ENCODE measurements at places on chromosomes 11 and 22.

- no peak for DNase-seq
Observed at GRCh38 chr11:119778391-119779194, 49.6 kb upstream of the NECTIN1 start.

DNA sequence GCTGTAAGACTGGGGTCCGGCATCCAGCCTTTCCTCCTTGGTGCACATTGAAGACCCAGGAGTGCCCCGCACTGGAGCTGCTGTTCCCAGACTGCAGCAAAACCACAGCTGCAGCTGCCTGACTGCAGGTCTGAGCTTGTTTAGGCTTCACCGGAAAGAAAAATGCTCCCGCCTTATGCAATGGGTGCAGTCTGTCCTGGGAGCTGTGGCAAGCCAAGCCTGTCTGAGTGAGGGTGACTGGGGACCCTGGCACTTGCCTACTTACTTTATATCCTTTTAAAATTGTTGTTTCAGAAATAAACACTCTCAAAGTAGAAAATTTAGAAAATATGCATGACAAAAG is 23.3 kb upstream of the CD44 start:
- DNase-seq: no peak

DNA sequence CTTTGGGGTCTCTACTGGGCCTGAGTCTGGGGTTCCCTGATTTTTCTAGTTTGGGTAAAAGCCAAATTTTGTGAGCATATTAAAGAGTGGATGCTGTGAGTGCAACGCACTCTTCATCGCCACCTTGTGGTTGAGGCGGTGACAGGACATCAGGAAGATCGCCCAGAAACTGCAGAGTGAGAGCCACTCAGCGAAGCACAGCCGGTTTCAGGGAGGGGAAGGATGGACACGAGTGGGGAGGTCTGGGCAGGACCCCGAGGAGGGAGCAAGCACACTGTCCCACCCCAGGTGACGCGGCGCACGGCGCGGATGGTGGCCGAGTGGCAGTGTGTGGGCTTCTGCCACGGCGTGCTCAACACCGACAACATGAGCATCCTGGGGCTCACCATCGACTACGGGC is 9.1 kb downstream of the SELENOO start:
- DNase-seq: peak; percentile 64

- DNase-seq: no peak
Observed at GRCh38 chr22:50503475-50504145, 3.9 kb downstream of the LMF2 start.

GRCh38 chr11:559712-560304 is 730 bp downstream of the LMNTD2 start:
- DNase-seq: no peak

DNA sequence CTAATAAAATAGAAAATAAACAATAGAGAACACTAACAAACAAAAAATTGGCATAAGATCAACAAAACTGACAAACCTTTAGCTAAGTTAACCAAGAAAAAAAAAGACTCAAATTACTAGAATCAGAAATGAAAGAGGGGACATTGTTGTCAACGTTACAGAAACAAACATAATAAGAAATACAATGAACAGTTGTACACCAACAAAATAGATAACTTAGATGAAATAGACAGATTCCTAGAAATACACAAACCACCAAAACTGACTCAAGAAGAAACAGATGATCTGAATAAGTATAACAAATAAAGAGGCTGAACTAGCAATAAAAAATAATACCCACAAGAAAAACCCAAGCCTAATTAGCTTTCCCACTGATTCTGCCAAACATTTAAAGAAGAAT is 34.7 kb upstream of the TMPRSS4 start:
- no peak for DNase-seq

DNA sequence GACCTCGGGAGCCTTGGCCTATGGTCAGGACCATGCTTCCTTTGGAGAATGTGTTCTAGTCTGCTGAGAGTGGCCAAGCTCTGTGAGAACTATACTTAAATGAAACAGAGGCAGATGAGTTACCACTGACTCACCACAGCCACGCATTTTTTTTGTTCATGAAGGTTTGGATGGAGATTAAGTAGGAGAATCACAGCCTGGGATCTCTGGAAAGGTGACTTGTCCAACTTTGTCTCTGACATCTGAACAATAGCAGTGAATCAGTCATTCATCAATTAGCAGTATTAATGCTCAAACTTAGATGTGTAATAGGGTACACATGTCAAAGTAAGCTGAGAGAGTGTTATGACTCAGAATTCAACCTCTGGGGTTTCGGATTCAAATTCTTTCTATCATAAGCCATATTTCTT is 100.7 kb upstream of the ANO3 start:
- peak; percentile 38 for DNase-seq

- DNase-seq: no peak
Observed at GRCh38 chr11:95937358-95937757, 13.5 kb upstream of the MTMR2 start.

DNA sequence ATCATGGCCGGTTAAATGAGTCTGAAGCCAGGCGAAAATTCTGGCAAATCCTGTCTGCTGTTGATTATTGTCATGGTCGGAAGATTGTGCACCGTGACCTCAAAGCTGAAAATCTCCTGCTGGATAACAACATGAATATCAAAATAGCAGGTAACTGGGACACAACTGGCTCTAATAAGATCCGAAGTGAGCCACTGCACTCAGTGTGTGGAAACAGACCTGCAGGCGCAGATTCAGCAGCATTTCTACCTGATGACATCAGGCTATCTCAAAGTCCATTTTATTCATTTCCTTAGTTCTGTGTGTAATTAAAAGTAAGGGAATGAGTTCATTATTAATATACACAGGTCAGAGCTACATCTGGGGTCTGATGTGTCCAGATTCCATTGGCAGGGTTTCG is 78.2 kb downstream of the PPP2R1B start:
- no peak for DNase-seq

GRCh38 chr11:66559142-66559865 is 9.1 kb downstream of the CTSF start:
- DNase-seq: peak; percentile 18

DNA sequence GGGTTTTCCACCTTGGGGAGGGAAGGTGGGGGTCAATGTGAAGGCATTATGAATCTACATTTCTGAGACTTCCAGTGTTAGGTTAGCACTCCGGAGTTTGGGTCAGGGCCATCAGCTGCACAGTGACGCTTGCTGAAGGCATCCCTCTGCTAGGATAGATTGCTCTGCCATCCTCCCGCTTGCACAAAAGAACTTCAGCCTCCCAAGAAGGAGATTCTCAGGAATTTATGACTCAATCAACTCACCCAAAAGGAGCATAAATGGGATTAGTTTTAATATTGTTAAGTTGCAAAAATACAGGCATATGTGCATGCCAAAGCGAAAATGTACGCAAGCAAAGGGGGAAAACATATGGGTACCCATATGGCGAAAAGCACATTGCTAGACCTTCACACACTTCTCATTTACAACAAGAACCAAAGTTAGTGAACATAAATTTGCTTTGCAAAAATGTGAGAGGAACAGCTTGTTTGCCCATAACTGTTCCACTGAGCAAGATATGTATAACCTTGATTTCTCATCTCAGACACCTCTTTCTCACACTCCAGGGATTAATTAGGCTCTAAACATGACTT is 1013.0 kb downstream of the OPCML start:
- DNase-seq: no peak

DNA sequence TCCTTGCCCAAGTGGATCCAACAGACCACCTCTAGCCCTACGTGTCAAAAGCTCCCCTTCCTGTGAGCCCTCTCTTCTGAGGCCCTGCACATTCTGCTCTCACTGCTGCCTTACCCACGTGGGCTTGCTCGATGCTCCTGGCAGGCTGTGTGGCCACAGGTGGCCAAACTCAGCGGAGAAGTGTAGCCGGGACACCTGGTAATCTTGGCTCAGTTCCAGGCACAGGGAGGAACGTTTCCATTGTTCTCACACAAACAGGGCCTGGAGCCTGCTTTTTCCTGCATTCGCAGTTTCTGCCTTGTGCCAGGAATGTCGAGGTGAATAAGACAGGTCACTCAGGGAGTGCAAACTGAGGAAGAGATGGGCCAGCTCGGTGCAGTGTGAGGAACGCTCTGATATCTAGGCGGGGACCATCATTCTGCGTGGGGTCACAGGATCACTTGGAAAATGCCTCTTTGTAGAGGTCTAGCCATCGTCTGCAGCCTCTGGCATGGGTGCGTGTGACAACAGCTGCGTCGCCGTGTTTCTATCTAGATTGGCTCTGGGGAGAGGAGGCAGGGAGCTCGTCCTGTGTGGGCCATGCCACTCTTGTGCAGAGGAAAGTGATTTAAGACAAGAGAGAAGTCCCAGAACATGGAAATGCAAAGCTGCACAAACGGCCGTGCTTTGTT is 127.6 kb upstream of the PARVA start:
- peak; percentile 97 for DNase-seq

- DNase-seq: peak; percentile 31
Observed at GRCh38 chr11:65640483-65641296, 2.8 kb downstream of the SIPA1 start.

DNA sequence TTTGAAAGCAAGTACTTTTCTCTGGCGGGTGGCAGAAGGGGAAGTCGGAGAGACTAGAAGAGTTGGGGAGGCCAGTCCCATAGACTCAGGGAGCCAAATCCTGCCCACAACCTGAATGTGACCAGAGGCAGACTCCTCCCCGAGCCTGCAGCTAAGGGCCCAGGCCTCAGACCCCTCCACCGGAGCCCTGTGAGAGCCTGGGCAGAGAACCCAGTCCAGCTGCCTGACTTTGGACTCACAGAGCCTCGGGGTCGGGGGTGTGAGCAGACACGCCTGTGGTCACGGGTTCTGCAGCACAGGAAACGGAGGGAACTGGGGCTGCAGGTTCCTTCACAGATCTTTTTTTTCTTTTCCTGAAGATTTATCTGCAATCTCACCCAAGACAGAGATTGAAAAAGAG is 312.3 kb downstream of the CTTN start:
- no peak for DNase-seq

DNA sequence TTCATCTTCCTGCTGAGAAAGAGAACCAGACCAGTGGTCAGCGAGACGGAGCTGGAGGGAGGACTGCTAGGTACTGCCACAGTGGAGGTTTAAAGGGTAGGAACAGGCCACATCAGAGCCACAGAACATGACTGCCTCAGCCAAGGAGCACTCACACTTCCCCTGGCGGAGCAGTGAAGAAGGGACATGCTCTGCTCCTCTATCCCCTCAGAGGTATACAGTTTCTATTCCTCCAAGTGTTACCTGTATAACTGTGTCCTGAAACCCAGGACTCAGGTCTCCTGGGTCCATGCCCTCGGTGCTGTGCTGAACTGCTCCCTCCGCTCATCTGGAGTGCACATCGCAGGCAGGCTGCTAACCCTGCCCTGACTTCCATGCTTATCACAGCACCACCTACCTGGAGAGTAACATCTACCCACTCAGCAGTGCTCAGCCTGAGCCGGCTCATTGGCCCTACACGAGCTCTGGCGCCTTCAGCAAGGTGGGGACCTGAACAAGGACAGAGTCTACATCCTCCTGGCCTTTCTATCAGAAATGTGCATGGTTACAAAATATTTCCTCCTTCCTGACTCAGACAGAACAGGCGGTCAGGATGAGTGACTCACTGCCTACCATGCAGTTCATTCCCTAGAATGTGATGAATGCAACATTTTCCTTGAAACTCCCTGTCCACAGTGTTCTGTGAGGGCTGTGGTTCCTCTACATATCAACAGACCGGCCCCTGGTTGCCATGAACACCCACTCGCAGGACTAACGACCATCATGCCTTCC is 52.9 kb downstream of the C11orf58 start:
- DNase-seq: peak; percentile 95

GRCh38 chr11:131652231-131652630 is 281.8 kb downstream of the NTM start:
- no peak for DNase-seq

DNA sequence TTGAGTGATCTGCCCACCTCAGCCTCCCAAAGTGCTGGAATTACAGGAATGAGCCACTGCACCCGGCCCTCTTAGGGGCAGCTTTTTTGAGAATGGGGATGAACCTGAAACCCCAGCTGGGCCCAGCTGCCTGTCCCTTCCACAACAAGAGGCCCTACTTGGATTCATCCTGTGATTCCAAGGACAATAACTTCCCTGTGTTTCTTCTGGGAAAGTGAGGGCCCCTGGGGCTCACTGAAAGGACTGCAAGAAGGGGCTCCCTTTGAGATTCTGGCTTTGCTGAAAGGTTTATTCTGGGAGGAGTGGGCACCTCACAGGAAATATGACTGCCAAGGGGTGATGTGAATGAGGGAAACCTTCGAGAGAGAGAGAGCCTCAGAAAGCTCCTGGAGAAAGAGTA is 12.3 kb upstream of the GNAZ start:
- no peak for DNase-seq

DNA sequence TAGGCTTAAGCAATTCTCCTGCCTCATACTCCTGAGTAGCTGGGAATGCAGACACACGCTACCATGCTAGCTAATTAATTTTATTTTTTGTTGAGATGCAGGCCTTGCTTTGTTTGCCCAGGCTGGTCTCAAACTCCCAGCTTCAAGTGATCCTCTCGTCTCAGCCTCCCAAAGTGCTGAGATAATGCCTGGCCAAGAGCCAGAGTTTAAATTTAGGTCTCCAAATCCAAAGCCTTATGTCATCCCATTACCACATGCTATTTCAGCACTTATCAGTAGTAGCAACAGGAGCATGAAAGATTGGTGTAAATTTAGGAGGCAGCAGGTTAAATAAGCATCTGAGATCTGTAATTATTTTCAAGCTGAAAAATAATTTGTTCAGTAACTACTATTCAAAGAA is 326.1 kb upstream of the ANO5 start:
- no peak for DNase-seq

- DNase-seq: peak; percentile 85
Observed at GRCh38 chr22:17171153-17172028, 12.3 kb upstream of the HDHD5 start.

GRCh38 chr22:43042101-43042780 is 27.3 kb upstream of the PACSIN2 start:
- DNase-seq: no peak

GRCh38 chr22:48403521-48404403 is 1423.9 kb downstream of the BRD1 start:
- DNase-seq: no peak

- DNase-seq: peak; percentile 80
Observed at GRCh38 chr11:62004473-62004872, 37.0 kb upstream of the FTH1 start.

GRCh38 chr11:125320347-125321076 is 156.0 kb downstream of the PKNOX2 start:
- DNase-seq: no peak

- peak; percentile 25 for DNase-seq
Observed at GRCh38 chr22:41517172-41518047, 26.9 kb downstream of the POLR3H start.

DNA sequence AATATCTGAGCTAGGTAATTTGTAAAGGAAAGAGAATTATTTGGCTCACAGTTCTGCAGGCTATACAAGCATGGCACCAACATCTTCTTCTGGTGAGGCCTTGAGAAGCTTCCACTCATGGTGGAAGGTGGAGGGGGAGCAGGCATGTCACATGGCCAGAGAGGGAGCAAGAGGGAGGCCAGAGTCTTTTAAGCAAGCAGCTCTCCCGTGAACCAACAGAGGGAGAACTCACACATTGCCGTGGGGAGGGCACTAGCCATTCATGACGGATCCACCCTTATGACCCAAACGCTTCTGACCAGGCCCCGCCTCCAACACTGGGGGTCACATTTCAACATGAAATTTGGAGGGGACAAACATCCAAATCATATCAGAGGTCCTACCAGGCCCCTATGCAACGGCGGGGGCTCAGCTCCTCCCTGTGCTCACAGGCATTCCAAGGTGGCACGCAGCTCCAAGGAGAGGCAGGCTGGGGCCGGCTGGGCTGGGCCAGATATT is 4.6 kb downstream of the C11orf96 start:
- no peak for DNase-seq
